ENCODE measurements at places on chromosomes 7 and 10.
A peak's percentile ranks its signal among the peaks of the same experiment; 100 is the strongest.

- DNase-seq, result no peak
Measured at GRCh38 chr7:19144661-19145433, at the start of gene FERD3L. TSS of gene FERD3L (minus strand) at chr7:19145421. CDS start at chr7:19145362, 59 bp downstream.

DNA sequence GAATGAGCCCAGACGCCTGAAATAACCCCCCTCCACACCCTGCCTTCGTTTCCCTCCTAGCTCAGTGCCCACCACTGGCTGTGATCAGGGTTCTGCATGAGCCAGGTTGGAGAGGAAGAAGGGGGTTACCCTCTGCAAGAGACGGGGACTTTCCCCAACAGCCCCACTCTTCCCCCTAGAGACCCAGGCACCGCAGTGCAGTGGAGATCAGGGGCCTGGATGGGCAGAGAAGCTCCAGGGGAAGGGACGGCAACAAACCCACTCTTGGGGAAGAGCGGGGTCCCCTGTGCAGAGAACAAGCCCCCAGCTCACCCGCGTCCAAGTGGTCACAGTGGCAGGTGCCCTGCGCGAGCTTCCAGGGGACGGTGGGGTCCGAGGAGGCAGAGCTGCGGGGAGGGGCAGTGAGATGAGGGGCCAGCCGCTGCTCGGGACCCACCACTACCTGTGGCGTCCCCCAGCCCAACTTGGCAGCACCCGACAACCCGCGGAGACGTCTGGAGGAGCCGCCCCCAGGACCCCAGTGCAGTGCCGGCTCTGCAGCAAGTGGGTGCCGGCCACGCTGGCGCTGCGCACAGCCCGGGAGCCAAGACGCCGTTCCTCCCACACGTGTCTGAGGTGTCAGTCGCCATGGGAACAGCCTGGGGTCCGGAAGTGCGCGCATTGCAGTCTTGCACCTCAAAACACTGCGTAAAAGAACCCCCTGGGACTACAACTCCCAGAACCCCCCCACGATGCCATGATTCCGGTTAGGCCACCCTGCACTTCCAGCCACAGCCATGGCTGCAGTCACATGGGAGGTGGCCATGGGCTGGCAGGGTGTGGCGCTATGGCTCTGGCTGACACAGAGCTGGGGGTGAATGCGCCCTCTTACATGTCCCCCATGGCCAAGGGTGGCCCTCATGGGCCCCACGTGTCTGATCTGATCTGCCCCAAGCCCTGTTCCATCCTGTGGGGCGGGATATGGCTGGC, 45.8 kb upstream of the WIPI2 start:
- DNase-seq, result no peak

DNA sequence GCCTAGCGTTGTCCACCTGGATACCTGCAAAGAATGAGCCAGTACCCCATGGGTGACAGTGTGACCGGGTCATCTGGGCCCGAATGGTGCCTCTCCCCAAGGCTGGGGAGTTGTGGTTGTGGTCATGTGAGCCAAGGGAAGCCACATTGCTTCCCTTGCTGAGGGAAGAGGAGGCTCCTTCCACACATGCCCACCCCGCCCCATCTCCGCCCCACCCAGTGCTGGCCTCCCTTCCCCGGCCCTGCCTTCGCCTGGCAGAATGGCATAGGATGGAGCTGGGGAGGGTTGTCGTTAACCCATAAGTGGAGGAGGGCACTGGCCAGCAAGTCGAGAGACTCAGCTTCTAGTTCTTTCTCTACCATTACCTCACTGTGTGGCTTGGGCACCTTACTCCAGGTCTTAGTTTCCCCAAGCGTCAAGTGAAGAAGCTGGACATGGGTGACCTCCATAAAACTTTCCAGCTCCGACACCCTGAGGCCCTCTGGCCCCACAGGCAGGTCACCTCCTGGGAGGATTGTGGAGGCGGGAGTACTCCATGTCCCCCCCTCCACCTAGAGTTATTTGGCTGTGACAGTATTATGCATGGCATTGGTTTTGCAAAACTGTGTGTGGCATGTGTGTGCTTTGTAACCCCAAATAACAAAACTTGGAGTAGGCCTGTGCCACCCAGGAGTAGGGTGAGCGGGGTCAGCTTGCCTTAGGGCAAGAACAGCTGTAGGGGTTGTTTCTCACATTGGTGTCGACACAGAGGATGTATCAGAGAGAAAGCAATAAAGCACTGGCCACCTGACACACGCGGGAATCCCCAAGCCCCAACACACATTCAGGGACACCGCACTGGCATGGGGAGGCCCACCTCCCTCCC, 90.5 kb upstream of the MACROH2A2 start:
- DNase-seq, result no peak

DNA sequence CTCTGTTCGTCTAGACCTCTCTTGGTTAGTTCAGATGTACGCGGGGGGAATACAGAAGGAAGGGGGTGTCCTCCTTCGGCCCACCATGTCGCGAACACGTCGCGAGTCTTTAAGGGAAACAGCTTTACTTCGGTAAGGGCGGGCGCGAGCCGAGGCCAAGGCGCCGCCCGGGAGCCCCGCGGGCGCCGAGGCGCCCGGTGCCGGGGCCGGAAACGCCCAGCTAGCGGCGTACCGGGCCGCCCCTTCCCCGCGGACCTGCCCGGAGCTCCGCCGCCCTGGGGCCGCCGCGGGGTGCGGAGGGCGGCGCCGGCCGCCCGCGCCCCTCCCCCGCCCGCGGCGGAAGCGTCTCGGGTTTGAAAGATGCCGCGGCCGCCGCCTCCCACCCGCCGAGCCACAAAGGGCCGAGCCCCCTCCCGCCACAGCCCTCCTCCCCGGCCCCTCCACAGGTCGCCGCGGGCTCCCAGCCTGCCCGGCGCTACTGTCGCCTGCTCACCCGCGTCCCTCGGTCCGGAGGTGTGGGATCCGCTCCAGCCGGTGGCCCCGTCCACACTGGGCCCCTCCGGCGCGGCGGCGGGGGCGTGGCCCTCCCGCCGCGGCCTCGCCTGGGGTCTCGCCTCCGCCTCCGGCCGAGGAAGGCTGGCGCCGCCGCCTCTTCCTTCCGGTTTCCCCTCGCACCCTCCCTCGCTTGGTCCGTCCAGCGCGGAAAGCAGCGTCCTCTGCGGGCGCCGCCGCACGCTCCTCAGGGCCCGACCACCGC, at the start of gene KBTBD2:
TSS of gene KBTBD2 (minus strand) at position 718 of the 757 bp plus-strand sequence. CDS start 12,156 bp downstream, outside the sequence.
- peak; percentile 92 for DNase-seq

GRCh38 chr7:137940656-137941518, 61.0 kb downstream of the CREB3L2 start:
- DNase-seq, result no peak

DNA sequence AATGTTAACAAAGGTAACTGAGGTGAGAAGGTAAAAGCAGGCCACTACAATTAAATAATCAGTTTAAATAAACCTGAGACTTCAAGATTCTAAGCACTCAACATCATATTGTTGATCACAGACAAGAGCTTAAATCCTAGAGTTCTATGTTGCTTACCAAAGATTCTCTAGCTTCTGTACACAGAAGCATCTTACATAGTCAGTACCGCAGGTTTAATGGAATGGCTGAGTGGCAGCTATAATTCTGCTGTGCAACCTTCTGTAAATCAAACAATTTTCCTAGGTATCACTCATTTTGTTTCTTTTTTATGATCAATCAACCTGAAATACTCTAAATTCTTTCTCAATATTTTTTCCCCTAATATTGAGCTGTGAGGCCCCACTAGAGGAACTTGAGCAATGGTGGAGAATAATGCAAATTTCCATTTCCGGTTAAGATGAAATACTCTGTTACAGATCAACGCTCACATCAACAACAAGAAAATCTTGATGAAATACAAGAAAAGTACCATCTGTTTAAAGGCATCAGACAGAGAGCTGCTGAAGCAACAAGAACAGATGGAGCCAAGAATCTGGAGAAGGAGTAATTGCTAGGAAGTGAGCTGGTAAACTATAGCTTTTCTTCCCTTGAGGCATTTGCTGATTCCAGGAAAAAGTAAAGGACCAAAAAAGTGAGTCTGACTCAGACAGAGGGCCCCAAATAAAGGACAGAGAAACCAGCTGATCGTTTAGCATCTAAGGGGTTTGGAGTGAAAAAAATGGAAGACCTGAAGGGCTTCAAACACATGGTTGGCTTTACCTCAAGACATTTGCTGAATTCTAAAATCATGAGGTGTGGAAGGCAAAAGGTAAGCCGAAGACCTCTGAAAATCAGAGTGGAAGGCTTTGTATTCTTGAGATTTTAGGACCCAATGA, 22.6 kb downstream of the PNPLA8 start:
- DNase-seq, result no peak

DNA sequence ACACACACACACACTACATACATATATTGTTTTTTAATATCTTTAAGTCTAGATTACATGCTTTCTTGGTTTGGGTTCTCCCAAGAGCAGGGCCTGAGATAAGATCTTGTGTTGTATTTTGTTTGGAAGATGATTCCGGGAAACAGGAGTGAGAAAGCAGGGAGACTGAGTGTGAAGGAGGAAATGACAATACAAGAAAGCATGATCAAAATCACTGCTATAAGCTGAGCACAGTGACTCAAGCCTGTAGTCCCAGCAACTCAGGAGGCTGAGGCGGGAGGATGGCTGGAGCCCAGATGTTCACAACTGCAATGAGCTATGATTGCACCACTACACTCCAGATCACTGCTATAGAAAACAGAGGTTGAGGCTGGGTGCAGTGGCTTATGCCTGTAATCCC, 267.6 kb downstream of the SKIDA1 start:
- DNase-seq, result no peak

GRCh38 chr10:67959839-67960476, 75.5 kb downstream of the SIRT1 start:
- no peak for DNase-seq

DNA sequence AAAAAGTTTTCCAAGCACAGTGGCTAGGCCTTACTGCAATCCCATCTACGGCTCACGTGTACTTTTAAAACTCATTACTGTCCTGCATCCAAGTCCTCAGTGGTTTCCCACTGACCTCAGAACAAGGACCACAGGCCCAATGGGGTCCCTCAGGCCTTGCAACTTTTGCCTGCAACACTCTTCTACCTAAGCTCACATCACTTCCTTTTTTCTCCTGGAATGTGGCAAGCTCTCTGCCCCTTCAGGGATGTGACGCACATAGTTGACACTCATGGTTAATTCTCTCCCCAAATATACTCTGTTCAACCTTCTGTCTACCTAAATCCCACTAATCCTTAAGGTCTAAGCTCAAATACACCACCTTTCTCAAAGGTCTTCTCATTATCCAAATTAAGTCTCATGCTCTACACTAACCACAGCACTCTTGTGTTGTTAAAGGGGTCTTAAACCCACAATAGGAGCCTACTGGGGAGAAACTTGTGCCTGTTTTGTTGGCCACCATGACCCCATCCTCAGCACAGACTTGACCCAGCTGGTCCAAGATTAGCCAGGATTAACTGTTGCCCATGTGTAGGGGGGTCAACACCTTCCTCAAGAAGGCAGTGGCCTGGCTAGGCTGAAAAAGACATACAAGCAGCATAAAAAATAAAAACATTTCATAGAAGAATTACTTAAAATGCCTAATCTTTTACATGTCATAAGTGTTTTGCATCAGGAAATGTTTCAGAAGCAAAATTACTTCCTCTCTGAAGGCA, 15.2 kb downstream of the HNRNPF start:
- no peak for DNase-seq

DNA sequence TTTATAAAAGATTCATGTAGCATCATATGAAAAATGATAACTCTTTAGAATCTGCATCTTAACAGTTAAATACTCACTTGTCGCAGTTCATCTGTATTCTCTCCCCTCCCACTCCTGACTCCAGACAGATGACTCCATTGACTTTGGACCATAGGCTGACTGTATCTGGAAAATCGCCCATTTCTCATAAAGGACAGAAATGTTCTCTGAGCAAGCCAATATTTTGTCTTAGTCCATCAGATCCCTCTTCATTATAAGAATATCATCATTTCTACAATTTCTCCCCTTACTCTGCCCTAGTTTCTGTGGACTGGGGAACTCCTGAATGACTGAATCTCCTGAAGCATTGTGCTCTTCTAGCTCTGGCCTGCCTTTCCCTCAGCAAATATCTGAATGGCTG, 125.4 kb downstream of the SEMA3D start:
- no peak for DNase-seq

GRCh38 chr10:49178489-49179471, 9.4 kb downstream of the TMEM273 start:
- no peak for DNase-seq

DNA sequence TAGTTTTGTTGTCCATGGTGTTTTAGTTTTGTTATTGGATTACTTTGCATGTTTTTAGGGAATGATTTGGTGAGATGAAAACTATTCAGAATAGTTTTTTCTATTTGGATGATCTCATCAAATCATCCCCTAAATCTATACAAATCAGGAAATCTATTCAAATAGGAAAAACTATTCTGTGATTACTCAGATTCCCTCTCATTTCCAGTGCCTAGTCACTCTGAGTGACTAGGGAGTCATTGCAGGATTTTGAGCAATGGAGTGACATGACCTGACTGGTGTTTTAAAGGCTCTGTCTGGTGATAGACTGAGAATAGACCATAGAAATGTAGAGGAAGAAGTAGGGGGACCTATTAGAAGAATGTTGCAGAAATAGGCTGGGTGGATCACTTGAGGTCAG, 72.4 kb downstream of the TPST1 start:
- DNase-seq, result no peak

DNA sequence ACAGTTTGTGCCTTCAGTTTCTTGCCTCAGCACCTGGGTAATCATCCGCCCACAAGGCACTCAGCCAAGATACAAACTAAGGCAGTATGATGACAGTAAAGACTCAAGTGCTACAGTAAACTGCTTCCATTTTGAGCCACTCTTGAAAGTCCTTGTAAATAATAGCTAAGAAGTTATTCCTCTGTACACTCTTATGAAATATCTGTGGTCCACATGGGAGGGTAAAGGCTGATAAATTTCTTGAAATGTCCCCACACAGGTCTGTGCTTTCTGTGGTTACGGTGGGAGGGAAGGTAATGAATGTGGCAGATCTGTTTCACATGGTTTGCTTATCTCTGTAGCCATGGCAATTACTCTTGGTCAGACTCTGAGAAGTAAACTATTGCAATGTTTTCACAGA, 551.0 kb upstream of the ZWINT start:
- no peak for DNase-seq

DNA sequence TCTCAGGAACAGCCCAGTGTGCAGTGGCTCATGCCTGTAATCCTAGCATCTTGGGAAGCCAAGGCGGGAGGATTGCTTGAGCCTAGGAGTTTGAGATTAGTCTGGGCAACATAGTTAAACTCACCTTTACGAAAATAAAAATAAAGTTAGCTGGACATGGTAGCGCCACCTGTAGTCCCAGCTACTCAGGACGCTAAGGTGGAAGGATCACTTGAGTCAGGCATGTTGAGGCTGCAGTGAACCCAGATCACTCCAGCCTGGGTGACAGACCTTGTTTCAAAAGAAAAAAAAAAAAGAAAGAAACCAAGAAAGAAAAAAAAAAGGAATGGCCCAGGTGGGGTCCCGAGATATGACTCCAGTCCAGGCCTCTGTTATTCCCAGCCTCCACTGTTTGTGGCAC, 96.6 kb downstream of the SLC25A13 start:
- no peak for DNase-seq
